ENCODE measurements at places on chromosomes 3 and 15.

DNA sequence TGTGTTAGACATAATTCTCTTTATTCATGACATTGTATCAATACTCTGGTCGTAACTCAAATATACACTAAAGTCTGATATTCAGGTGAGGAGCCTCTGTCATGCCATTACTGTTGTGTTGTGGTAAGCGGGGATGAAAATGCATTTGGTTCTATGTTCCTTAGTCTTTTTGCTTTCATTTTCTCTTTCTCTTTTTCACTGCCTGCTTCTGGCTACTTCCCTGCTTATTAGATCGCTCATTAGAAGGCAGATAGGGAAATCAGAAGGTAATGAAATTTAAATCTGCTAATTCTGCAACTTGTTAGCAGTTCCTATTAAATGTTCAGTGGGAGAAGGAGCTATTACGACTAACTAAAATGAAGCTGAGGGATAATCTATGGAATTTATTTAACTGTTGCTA is 345.0 kb downstream of the GRM7 start:
- no peak for DNase-seq

- no peak for DNase-seq
These were observed 4.1 kb downstream of the PLA2G4F start for GRCh38 chr15:42152196-42152920.

DNA sequence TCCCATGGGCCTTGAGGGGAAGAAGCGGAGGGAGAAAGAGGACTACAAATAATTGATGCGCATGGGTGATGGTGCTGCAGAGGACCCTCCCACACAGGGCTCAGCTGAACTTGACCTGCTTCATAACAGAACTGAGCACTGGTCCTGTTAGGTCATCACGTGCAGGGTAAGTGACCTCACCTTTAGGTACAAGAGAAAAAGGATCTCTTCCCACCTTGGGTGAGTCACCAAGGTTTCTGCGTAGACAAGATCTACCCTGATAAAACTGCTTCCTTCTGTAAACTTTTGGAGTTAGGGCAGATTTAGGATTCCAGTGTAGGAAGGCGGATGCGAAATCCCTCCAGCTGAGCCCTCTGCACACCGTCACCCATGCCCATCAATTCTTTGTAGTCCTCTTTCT is 67.1 kb downstream of the FEM1B start:
- no peak for DNase-seq

- no peak for DNase-seq
These were observed 203.8 kb upstream of the FEZF2 start for GRCh38 chr3:62577153-62577552.

GRCh38 chr3:194142156-194142910 is 6.4 kb downstream of the HES1 start:
- no peak for DNase-seq

DNA sequence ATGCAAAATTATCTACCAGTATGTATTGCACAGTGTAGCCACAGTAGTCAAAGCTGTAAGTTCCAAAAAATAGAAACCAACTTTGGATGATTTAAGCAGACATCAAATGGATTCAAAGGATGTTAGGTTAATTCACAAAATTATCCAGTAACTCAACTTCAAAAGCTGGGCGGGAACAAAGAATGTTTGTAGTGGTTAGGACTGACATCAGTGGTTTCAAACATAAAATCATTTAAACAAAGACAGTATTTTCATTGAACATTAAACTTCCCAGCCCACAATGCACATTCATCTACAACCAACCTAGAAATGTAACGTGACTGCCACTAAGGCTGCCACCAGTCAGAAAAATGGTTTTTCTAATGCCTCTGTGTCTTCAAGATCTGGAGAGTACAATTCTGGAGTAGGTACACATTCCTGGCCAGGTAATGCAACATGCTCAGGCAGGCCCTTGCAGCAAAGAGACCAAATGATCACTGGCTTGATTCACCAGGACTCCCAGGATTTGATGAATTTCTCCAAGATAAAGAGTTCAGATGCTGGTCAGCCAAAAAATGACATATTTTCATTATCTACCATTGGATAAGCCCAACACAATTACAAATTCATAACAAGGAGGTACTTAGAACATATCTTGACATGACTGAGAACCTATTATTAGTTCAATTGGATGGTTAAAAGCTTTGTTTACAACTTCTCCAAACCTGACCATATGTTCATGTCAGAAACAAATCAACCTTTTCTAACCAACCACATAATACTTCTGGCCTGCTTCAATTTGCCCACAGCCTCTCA is 189.8 kb upstream of the CNTN4 start:
- DNase-seq: no peak

DNA sequence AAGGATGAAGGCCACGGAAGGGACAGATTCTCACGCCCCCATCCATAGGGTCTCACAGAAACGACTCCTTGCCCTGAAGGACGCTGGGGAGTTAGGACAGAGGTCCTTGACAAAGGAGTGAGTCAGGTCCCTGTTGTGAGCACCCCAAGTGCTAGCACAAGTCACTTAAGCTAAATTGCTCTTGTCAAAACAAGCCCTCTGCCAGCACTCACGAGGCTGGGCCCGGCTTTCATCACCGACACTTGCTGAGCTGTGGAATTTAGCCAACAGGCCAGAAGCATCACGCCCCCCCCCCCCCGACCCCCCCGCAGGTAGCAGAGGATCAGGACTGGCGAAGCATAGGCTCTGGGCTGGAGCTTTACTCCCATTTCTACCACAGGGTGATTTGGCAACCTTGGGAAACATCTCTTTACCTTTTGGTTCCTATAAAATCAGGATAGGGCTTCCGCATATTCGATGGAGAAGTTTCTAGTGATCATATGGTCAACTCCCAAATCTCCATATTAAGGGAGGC is 75.4 kb downstream of the ADCY5 start:
- no peak for DNase-seq

GRCh38 chr3:65746848-65747247 is 291.9 kb downstream of the MAGI1 start:
- no peak for DNase-seq

DNA sequence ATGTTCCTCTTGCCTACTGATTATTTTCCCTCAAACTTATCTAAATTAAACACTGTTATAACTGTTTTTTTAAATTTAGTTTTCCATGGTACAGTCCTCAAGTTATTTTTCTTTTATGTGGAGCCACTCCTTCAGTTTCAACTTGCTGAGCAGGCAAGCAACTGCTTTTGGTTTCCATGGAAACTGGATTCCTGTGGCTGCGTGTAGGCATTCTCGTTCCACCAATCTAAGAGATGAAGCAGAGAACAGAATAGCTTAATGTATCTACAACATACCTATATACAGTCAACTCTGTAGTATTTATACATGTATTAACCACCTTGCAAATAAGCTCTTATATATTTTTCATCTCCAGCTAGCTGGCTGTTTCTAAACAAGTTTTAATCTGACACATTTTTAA is 25.8 kb upstream of the ANXA2 start:
- no peak for DNase-seq

GRCh38 chr3:193915613-193916012 is 220.3 kb upstream of the HES1 start:
- DNase-seq: no peak
